ENCODE measurements at places on chromosomes 13 and 19.

GRCh38 chr13:46936525-46936924 is 39.7 kb upstream of the HTR2A start:
- no peak for DNase-seq

DNA sequence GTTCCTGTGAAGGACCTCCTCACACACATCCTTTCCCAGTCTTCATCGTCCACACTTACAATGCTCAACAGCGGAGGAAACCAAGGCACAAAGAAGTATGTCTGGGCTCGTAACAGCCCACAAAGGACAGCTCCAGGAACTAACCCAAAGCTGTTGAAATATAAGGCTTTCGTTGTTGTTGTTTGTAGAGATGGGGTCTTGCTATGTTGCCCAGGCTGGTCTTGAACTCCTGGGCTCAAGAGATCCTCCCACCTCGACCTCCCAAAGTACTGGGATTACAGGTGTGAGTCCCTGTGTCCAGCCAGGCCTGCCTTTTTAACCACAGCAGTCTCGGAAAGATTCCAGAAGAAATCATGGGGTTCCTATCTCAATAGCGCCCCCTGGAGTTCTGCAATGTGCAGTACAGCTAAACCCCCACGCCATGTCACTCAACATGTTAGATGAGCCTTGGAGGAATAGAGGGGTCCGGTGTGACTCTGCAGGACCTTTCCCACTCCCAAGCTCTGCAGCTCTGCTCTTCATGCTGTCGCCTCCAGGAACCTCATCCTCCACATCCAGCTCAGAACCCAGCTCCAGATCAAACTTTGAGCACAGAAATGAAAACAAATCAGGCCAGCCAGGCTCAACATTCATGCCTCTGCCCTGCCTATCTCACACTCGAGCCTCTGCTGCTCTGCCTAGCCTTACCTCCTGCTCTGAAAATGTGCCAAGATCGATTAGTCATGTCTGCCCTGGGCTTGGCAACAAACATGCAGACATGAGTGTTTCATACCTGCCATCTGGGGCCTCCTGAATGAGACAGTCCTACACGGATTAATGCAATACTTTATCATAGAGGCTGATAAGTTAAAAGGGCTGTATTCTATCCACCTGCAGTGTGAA is 7.5 kb downstream of the PLA2G4C start:
- no peak for DNase-seq

DNA sequence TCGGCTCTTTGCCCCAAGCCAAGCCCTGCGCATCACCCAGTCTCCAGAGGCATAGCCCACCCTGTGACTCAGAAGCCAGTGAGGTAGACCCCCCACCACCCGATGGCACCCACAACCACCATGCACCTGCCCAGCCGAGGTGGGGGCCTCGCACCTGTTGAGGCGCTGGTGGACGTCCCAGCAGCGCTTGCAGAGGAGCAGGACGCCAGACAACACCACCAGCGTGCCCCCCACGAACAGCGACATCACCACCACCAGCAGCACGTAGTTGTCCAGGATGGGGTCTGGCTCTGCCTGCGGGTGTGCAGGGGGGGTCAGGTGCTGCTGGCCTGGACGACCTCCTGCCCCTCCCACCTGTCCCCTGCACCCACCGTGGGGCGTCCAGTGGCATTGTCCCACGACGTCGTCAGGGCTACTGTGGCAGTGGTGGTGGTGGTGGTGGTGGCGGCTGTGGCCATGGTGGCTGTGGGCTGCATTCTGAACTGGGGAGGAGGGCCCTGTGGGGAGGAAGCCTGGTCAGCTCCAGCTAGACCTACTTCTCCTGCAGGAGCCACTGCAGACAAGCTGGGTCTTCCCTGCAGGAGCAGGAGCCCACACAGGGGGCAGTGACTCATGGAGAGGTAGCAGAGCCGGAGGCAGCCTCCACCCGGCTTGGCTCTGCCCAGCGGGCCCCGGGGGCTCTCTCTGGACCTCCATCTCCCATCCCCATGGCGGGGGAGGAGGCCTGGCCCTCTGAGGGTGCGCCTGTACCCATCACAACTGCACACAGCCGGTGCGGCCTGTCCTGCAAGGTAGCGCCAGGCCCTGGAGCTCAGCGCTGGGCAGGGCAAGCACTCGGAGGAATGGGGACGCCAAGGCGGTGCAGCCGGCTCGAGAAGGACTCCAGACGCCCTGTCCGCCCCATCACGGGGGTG is 1.9 kb downstream of the CBARP start:
- no peak for DNase-seq

- no peak for DNase-seq
Measured at GRCh38 chr13:99766641-99767045, 204.9 kb downstream of the ZIC5 start.

DNA sequence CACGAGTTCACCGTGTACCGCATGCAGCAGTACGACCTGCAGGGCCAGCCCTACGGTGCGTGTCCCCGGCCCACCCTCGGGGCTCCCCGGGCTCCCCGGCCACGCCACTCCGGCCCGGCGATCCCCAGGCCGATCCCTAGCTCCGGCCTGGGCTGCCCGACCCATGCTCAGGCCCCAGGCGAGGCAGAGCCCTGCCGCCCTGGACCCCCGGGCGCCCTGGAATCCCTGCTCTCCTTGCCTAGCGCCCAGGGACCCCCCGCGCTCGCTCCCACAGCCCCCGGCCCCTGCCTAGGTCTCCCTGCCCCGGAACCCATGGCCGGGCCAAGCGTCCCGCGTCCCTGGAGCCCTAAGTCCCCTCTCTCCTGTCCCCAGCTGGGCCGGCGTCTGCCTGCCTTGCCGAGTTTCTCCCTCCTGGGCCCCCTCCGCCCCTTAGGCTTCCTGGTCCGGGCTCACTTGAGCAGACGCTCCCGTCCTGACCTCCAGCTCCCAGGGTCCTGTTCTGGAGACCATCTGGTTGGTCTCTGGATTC is 494 bp downstream of the NCLN start:
- DNase-seq: no peak

GRCh38 chr13:26485786-26486185 is 71.7 kb upstream of the WASF3 start:
- no peak for DNase-seq

GRCh38 chr13:37109051-37109678 is 3.7 kb upstream of the CSNK1A1L start:
- DNase-seq: no peak

DNA sequence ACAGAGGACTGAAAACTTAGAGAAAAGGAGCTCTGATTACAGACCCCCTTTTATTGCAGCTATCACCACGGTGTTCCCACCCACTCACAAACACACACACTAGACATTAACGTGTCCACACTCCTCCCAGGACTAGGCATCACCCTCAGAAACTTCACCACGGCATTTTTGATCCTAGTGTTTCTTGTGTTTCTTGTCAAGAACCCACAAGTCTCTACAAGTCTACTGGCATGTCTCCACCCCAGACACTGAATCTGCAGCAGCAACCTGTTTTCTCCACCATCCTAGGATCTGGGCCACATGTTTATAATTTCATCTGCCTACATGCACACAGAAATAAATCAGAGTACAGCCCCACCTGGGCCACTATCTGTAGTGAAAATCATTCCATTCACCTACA is 4.3 kb downstream of the ZNF486 start:
- no peak for DNase-seq

- DNase-seq: no peak
Measured at GRCh38 chr19:38006361-38007045, 99.5 kb downstream of the SIPA1L3 start.

DNA sequence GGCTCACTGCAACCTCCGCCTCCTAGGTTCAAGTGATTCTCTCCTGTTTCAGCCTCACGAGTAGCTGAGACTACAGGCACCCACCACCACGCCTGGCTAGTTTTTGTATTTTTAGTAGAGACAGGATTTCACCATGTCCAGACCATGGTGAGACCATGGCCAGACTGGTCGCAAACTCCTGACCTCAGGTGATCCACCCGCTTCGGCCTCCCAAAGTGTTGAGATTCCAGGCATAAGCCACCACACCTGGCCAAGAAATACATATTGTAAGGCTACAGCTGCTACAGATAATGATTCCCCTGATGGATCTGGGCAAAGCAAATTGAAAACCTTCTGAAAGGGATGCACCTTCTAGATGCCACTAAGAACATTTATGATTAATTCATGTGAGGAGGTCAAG is 17.8 kb downstream of the PLPP2 start:
- DNase-seq: no peak

DNA sequence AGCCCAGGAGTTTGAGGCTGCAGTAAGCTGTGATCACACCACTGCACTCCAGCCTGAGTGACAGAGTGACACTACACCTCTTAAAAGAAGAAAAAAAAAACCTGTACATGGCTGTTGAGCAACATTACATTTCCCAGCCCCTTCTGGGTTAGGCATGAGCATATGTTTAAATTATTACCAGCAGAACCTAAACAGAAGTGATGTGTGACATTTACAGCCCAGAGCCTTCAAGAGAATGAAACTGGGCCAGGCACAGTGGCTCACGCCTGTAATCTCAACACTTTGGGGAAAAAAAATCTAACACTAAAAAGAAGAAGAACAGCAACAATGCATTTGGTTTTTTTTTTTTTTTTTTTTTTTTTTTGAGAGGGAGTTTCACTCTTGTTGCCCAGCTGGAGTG is 38.3 kb downstream of the MRPS31 start:
- no peak for DNase-seq

GRCh38 chr13:81393721-81394120 is 1052.8 kb upstream of the SPRY2 start:
- no peak for DNase-seq

DNA sequence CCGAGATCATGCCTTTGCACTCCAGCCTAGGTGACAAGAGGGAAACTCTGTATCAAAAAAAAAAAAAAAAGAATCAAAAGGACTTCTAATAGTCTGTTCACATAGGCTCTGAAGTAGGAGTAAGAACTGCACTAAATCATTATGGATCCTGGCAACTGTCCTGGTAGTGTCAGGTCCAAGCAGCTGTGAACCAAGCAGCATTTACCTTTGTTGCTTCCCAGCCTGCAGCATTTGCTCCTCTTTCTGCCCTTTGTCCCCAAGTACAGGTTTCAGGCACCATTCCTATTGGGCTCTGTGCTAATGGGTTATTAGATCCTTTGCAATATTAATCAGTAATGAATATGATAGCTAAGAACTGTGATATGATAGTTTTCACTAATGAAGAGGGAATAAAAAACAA is 77.4 kb upstream of the NBEA start:
- DNase-seq: no peak
